ENCODE measurements at places on chromosomes 12 and 14.

DNA sequence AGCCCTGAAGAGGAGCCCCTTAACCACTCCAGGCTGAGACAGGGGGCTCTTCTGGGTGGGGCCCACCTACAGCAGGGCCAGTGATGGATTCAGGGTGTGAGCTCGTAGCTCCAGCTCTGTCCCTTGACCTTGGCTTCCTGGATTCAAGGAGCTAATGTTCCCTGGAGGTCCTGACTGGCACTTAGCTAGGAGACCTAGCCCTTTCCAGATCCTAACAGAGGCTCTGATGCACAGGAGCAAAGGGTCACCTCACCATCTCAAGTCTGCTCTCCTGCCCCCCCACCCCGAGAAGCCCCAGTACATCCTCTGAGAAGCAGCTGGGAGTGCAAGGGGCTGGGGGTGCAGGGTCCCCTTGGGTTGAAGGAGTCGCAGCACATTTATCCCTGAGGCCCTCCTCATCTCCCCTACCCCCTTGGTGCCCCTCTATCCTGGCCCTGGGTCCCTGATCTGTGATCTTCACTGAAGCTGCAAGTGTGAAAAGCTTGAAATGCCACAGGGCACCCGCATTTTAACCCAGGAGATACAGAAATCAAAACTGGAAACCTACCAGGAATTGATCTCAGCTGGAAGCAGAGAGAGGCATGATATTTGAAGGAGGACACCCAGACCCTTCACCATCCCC, 2.9 kb downstream of the RIN3 start:
- DNase-seq = no peak

GRCh38 chr12:124018539-124018938, 45.5 kb downstream of the ZNF664 start:
- DNase-seq = no peak

DNA sequence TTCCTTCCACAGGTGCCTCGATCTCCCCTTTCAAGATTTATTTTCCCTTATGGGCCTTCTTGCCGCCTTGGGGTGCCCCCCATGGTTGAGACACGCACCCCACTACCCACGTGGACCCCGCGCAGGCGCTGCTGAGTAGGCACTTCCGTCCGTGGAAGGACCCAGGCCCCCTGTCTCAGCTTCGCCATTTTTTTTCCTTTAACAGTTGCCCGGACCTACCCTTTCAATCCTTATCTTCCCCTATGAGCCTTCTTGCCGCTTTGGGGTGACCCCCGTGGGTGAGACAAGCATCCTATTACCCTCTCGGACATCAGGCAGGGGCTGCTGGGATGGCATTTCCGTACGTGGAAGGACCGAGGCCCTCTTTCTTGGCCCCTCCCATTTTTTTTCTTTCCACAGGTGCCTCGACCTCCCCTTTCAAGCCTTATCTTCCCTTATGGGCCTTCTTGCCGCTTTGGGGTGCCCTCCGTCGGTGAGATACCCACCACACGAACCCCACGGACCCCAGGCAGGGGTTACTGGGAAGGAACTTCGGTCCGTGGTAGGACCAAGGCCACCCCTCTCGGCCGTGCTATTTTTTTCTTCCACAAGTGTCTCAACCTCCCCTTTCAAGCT, 268.2 kb downstream of the ALG10 start:
- no peak for DNase-seq

- no peak for DNase-seq
Measured at GRCh38 chr14:100608064-100608463, 20.8 kb upstream of the BEGAIN start.

DNA sequence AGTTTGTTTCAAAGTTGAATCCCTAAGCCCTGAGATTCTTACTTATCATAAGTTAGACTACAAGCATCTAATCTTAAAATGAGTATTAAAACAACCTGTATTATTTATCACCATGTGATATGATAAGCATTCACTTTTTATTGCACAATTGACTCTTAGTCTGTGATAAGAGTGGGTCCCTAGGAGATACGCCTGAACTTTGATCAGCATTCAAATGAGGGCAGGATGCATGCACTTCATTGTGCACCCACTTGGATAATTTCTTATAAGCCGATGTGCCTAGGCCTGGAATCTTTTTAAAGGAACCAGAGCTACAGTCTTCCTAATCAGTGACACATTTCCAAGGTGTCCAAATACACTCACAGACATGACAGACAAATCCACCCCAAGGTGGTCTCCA, 31.4 kb upstream of the SPTLC2 start:
- no peak for DNase-seq

- DNase-seq = peak; percentile 1
Measured at GRCh38 chr14:84726471-84726870, 803.5 kb upstream of the FLRT2 start.

GRCh38 chr12:131313635-131314034, 359.9 kb downstream of the ADGRD1 start:
- no peak for DNase-seq

GRCh38 chr12:108332791-108333382, 6.2 kb downstream of the CMKLR1 start:
- DNase-seq = no peak

GRCh38 chr14:71398450-71398849, 491.2 kb downstream of the PCNX1 start:
- DNase-seq = no peak

DNA sequence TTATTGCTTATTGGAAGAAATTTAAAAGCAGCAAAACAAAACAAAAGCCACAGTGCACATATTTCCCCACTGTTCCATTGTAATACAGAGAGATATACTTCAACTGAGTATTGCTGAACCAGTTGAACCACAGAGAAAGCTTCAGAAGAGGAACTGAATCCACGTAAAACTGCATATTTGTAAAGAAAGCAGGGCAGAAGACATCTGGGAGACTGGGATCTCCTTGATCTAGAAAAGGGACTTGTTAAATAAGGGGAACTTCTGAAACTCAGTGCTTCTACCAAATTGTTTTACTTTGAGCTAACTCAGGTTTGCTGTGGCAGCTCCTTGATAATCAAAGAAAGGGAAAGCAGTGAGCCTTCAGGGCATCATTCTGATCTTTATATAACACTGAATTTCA, 411.1 kb upstream of the MDGA2 start:
- DNase-seq = no peak

DNA sequence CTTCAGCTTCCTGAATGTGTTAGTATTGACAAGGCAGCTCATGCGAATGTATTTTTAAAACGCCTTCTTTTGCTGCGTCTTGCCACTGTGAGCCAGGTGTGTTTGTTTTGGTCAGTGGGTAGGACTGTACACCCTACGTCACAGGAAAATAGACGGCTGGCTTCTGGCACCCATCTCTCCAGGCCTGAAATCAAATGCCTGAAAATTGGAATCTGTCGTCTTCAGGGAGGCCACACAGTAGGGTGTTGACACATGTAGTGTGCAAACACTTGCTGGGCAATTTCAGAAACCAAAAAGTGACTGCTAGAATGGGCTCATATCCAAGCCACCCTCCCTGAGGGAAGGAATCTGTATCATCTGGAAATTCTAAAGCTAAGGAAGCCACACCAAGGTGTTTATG, 209.3 kb downstream of the TTC8 start:
- DNase-seq = no peak

- DNase-seq = no peak
Measured at GRCh38 chr12:115500872-115501271, 776.6 kb downstream of the MED13L start.

- DNase-seq = no peak
Measured at GRCh38 chr14:43116341-43116740, 1390.7 kb downstream of the FSCB start.

- no peak for DNase-seq
Measured at GRCh38 chr12:59660148-59660547, 64.3 kb downstream of the SLC16A7 start.

- DNase-seq = peak; percentile 1
Measured at GRCh38 chr14:73173092-73173735, 36.9 kb downstream of the PSEN1 start.

- no peak for DNase-seq
Measured at GRCh38 chr12:75212072-75212471, 2.4 kb upstream of the KCNC2 start.

- no peak for DNase-seq
Measured at GRCh38 chr12:14207905-14208551, 157.5 kb upstream of the ATF7IP start.

- DNase-seq = no peak
Measured at GRCh38 chr12:2772370-2772769, 22.4 kb upstream of the FKBP4 start.

- DNase-seq = no peak
Measured at GRCh38 chr14:24938593-24938992, 111.4 kb downstream of the STXBP6 start.

- DNase-seq = no peak
Measured at GRCh38 chr12:45669093-45669492, 60.4 kb upstream of the ARID2 start.

GRCh38 chr14:104975481-104976197, 2.5 kb downstream of the AHNAK2 start:
- no peak for DNase-seq

GRCh38 chr14:99740411-99740810, 52.8 kb upstream of the EML1 start:
- DNase-seq = no peak

DNA sequence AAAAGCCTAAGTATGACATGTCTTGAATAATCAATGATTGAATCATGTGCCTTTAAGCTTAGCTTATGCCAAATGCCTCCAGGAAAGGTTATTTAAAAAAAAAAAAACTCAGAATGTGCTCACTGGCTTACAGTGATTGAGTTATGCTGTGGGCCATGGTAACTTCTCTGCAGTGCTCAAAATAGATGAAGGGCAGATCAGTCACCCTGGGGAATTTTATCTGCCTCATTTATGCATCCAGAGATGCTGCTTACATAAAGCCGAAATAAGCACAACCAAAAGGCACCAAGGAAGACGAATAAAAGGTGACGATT, 118.7 kb upstream of the MDM1 start:
- DNase-seq = no peak

DNA sequence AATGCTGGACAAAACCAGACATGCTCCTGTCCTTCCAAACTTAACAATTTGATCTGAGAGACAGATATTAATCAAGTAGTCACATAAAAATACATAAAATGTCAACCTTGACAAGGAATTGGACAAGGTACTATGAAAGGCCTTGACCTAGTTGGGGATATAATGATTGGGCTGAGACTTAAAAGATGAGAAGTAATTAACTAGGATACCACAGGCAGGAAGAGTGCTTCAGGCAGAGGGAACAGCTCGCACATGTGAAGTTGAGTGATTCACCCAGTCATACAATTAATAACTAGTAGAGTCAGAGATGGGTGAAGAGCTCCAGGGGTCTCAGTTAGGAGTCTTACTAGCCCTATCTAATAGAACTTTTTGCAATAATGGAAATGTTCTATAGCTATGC, 259.5 kb downstream of the MSRB3 start:
- DNase-seq = no peak

DNA sequence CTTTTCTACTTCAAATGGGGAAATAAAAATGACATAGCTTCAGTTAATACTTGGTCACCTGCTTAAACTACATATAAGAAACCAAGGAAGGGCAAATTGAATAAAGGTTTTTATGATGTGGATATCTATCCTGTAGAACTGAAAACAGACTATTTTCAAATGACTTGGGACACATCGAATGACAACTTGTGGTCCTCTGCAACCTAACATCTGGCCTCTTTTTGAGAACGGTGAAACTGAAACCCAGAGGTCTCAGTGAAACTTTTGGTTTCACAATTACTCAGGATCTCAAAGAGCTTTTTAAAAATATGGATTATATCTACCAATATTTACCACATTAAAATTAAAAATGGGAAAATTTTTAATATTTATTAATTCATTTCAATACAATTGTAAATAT, 65.2 kb downstream of the PPP2R5E start:
- no peak for DNase-seq

GRCh38 chr12:2633825-2634200, 161.0 kb upstream of the FKBP4 start:
- DNase-seq = no peak

- DNase-seq = no peak
Measured at GRCh38 chr14:91387169-91387835, 30.3 kb downstream of the CCDC88C start.

DNA sequence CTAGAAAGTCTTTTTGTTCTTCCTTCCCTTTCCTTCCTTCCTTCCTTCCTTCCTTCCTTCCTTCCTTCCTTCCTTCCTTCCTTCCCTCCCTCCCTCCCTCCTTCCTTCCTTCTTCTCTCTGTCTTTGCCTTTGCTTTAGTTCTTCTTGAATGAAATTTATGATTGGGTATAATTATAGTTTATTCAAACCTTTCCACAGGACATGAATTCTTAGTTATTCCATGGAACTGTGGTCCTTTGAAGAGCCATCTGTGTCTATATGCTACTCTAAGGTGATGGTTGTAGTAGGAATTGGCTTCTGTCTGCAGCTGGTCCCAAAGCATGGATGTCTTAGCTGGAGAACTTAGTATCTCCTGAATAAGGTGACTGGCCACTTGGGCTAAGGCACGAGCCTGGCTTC, 64.8 kb downstream of the IGF1 start:
- DNase-seq = no peak

- no peak for DNase-seq
Measured at GRCh38 chr12:88604646-88605045, 24.4 kb upstream of the KITLG start.

- DNase-seq = no peak
Measured at GRCh38 chr12:58502226-58502625, 418.1 kb downstream of the LRIG3 start.

- DNase-seq = no peak
Measured at GRCh38 chr12:124509676-124510300, 57.6 kb downstream of the NCOR2 start.

DNA sequence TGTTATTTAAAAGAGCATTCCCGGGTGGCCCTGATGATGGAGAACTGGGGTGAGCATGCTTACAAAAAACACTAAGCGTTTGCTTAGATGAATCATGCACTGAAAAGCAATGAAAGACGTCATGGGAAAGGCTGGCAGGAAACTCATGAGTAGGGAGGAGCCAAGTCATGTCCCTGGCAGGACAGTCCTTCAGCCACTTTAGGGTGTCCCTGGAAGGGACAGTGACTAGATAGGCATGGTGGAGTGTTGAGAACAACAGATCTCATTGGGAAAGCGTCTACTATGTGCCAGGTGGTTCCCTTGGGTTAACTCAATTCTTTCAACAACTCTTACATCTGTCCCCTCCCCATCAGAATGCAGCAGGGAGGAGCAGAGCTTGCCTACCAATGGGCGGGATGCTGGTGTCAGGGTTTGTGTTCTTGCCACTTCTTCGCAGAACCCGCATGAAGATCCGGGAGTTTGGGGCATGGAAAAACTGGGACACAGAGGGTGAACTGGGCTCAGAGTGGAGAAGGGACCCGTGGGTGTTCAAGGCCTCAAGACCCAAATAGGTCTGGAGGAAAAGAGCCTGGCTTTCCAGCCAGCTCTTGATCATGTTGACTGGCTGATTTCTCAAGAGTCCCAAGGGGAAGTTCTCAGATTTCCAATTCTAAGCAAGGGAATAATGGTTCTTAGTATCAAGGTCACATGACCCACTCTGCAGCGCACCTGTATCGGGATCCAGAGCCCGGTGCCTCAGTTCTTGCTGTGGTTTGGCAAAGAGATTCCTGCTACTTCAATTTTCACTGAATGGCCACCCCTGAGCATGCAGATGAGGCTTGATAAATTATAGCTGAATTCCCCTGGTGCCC, 653.9 kb upstream of the TBX3 start:
- DNase-seq = no peak

GRCh38 chr12:9694241-9694640, 24.7 kb downstream of the CLEC2D start:
- no peak for DNase-seq

- DNase-seq = no peak
Measured at GRCh38 chr12:71533703-71534102, 94.1 kb downstream of the LGR5 start.

All from NCI-H446 treated with DMSO at 0.1 percent for 48 hours (cell line).